ENCODE measurements at places on chromosomes 4 and X.
A peak's percentile ranks its signal among the peaks of the same experiment; 100 is the strongest.

- DNase-seq, result no peak
Observed at GRCh38 chr4:71595576-71596108, 188.2 kb downstream of the GC start.

DNA sequence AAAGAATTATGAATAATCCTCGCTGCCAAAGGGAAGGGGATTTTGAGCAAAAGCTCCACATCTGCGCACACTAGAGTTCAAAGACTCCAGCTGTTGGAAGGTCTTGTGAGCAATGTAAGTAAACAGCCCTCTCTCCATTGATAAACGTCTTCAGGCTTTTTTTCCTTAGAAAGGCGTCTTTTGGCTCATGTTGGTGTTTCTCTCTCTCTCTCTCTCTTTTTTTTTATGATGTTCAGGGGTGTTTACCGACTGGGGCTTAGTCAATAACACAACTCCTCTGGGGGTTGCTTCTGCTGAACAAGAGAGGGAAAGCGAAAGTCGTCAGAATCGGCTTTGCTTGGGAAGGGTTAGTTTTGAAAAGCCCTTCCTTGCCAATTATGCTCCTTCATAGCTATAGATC, 53.2 kb upstream of the C1QTNF7 start:
- DNase-seq, result no peak

- DNase-seq, result peak; percentile 33
Observed at GRCh38 chr4:133150486-133151340, 1.6 kb downstream of the PCDH10 start.

- DNase-seq, result no peak
Observed at GRCh38 chr4:156673483-156673882, 298.1 kb downstream of the PDGFC start.

DNA sequence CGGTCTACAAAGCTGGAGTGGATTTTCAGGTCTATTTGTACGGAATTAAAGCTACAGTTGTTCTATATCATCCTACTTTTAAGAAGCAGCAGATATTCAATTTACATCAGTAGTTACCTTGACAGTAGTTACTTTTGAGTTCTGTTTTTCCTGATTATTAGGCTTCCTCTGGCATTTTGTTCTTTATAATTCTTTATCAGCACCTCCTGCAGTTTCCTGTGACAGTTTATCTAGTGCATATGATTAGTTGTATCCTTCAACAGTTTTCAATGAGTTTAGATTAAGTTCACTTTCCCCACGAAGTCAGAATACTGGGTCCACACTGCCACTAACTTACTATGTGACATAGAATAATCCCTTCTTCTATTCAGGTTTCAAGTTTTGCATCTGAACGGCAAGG, 71.7 kb downstream of the IDS start:
- DNase-seq, result no peak

DNA sequence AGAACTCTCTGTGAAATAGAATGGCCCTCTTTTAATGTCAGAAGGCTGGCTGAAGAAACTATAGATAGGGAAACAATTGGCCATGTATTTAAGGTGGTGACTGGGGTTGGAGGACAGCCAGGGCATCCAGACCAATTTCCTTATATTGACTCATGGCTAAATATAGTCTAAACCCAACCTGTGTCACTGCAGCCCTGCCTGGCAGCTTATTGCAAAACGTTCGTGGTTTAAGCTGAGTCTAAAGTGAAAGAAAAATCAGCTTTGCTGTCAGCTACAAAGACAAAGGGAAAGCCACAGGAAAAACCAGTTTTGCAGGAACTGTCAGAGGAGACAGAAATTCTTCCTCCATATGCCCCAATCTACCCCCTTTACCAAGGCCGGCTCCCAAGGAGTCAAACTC, 902.8 kb upstream of the NDST4 start:
- DNase-seq, result peak; percentile 81

DNA sequence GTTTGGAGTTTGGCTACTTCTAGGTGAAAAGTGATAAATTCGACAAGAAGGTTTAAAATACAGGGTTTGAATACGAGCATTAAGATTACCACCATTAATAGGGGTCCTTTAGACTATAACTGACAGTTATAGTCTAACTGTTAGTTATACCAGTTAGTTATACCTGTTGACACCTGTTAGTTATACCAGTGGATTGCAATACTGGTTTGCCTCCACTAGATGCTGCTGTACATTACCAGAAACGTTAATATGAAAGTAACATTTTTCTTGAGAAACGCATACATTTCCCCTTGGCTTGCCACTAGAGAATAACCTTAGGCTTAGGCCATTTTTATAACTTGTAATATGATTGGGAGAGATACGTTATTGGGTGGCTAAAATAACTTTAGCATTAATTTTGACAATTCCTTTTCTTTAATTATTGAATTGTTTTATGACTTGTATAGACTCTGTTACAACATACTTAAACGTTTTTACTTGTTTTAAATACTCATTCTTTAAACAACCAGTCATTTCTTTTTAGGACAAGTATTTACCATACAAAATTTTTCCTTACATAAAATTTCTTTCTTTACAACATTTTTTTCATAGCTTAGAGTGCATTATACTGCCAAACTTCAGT, 911.2 kb downstream of the FSTL5 start:
- peak; percentile 41 for DNase-seq

- DNase-seq, result peak; percentile 80
Observed at GRCh38 chr4:1579901-1580691, 104.0 kb downstream of the FAM53A start.

DNA sequence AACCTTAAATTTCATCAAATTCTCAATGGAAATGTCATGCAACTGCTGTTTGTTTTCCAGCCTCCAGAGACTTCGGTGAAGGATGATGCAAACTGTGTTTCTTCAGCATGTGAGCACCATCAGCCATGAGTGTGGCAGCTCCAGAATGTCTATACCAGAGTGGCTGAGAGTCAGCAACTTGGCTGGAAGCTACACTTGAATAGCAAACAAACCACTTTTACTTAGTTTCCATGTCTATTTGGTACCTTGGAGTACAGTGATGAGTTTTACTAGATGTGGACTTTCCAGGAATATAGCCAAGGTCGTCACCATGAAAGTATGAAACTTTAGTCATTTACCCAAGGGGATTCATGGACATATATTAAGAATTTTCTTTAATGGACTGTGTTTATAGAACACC, 4.3 kb upstream of the IL21 start:
- no peak for DNase-seq

DNA sequence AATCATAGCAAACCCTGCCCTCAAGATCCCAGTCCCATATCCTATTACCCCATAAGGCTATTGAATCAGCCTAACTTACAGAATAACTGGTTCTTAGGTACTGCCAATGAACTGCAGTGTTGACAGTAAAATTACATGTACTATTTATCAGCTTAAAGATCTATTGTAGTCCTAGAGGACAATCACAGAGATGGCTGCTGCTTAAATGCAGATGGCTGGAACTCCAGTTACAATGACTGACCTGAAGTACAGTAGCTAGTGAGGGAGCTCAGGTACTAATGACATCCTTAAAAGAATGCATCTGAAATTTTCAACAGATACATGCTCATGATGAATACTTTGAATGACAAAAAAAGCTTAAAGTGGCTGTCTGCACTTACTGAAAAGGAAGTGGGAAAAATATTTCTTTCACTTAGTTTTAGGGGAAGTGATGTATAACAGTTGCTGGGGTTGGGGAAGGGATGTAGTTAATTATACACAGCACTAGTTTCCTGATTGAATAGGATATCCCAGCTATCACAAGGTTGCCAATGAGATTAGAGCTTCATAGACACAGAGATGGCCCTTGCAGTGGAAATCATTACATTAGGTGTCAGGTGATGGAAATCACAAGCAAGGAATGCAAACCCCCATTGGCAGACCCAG, 42.0 kb downstream of the USP26 start:
- DNase-seq, result peak; percentile 49

DNA sequence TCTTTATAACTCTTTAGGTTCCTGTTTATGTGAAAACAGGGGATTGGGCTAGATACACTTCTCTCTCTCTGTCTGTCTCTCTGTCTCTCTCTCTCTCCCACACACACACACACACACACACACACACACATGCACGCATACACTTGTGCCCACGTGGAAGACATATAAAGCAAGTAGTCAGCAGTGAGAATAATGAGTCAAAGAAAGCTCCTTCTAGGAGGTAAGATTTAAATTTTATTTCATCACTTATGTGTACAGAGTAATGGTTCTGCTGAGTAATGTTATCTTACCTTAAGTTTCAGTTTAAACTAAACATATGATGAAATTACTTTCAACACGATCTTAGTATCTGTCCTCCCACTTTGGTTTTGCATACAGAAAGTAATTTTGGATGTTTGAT, 243.0 kb upstream of the TEX13A start:
- no peak for DNase-seq

- no peak for DNase-seq
Observed at GRCh38 chrX:458631-459061, 71.9 kb upstream of the PPP2R3B start.

GRCh38 chr4:41883988-41884734, 51.1 kb upstream of the TMEM33 start:
- no peak for DNase-seq

GRCh38 chr4:105274504-105274903, 127.8 kb downstream of the TET2 start:
- DNase-seq, result no peak

DNA sequence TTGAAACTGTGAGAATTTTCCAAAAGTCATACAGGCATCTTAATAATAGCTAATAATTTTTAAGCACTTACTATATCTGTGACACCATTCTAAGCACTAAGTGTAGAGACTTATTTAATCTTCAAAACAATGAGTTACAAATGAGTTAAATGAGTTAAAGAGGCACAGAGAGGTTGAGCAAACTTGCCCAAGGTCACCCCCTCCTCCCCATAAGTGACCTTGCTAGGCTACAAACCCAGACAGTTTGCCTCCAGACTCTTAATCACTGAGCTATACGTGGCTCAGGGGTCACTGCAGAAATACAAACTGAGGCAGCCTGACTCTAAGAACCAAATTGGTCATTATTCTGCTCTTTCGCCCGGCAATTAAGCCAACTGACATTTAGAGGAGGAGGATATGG, 15.5 kb downstream of the CTPS2 start:
- DNase-seq, result no peak

- no peak for DNase-seq
Observed at GRCh38 chrX:14616301-14616700, 87.0 kb downstream of the GLRA2 start.

- no peak for DNase-seq
Observed at GRCh38 chr4:26296021-26296420, 24.8 kb upstream of the RBPJ start.

DNA sequence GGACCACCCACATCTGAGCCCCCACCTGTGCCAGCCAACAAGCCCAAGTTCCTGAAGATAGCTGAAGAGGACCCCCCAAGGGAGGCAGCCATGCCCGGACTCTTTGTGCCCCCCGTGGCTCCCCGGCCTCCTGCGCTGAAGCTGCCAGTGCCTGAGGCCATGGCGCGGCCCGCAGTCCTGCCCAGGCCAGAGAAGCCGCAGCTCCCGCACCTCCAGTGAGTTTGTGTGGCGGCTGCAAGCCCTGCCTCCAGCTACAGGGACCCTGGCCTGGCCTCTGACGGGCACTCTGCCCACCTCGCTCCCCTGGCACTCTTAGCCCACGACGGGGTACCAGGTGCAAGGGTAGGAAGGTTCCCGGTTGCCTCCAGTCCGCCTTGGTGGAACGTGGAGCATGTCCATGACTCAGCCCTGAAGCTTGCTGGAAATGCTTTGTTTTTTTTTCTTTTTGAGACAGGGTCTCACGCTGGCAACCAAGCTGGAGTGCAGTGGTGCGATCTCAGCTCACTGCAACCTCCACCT, 13.7 kb upstream of the ADD1 start:
- no peak for DNase-seq

DNA sequence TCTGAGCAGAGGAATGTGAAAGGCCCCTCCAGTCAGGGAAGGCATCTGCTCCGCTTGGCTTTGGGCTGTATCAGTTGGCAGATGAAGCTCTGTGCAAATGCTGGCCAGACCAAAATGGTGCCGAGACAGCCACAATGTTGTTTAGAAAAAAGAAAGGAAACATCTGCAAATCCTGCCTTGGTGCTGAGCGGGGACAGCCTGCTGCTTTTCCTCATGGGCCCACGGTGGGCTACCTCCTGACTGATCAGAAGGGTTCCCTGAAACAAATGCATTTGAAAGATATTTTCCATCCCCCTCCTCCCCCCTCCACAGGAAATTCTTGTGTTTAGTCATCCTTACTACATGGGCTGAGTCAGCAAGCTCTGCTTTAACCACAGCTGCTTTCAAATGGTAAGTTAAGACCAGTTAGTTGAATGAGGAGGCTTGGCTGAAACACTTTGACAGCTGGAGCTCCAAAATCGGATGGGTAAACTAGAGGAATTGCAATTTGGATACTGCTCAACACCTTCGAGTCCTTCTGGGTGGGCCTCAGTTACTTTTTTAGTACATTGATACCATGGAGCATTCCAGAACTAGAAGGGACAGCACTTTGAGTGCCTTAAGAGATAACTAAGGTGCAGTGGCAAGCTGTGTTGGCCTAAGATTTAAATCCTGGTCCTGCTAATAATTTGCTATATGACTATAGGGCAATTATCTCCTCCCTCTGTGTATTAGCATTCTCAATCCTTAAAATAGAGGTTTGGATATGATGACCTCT, 36.0 kb downstream of the PLAC1 start:
- peak; percentile 84 for DNase-seq

DNA sequence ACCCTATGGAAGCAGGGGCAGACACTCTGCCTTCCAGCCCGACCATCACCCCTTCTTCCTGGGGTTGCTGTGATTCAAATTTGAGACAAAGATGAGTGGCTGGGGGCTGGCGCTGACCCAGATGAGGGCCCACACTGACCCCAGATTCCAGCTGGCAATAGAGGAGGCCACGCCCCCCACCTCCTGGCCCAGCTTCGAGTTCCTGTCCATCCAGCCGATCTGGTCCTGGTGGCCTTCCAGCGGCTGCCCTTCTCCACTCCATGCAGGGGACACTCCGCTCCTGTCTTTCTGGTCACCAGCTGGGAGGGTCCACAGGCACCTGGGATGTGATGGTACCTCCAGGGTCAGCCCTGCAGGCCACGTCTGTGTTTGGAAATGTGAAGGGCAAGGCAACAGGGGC, 98.5 kb upstream of the PSAPL1 start:
- DNase-seq, result no peak

DNA sequence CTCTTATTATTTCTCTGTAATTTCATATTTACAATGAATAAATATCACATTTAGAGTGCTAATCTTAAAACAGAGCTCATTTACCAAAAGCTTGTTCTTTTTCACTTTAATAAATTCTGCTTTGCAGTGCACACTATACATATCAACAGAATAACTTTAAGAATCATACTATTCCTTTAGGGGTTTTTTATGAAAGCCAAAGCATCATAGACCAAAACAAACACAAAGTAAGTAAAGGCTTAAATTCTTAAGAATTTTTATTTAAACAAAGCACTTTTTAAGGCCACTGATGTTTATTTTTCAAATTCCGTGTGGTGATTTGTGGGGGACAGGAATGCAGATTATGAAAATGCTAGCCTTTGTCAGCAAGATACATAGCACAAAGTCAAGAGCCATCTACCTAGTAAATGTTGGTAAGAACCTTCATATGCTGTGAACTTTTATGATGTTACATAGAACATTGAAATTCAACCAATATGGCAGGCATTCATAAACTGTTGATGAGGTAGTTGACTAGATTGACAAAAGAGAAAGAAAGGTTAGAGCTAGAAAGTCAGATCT, 17.8 kb downstream of the TIGD2 start:
- DNase-seq, result no peak

GRCh38 chrX:112577146-112577545, 102.6 kb downstream of the LHFPL1 start:
- no peak for DNase-seq

All from kidney tubule cell (primary cell).